HS-27A (cell line): ENCODE measurements at places on chromosomes 7 and 10.

DNA sequence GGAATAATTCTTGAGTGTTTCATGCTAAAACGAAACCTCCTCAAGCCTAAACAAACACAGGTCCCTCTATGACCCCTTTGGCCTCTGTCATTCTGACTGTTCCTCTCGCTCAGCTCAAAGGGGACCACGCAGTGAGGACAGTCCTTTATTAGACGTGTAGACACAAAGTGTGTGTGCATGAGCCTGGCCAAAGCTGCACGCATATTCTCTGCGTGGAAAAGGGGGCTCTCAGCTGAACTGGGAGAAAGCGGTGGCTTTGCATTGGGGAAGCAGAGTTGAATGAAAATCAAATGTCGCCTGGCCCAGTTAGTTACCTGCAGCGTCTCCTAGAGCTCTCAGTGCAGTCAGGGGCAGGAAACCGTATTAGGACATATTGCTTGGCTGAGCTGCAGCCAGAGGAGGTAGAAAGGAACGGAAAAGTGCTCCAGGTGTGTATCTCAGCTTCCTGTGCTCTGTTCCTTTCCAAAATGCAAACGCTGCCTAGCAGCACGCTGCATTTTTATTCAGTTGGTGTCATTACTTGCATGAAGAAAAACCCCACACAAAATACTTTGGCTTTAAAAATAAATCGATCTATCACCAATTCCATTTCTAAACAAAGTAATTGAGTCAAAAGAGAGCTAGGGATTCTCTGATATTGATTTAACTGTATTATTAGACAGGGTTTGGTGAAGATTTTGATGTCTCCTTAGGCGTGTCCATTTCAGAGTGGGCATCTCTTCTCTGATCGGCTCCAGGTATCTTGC is 4.9 kb downstream of the GATA3 start:
- no peak for DNase-seq

- DNase-seq: no peak
Measured at GRCh38 chr10:78578929-78579328, 489.8 kb upstream of the ZMIZ1 start.

DNA sequence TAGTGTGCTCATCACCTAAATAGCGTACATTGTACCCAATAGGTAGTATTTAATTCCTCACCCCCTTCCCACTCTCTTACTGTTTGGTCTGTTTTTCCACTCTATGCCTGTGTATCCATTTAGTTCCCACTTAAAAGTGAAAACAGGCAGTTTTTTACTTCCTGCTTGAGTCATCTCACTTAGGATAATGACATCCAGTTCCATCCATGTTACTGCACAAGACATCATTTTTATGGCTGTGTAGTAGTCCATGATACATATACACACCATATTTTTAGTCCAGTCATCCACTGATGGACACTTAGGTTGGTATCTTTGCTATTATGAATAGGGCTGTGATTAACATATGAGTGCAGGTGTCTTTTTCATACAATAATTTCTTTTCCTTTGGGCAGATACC is 10.1 kb downstream of the STK17A start:
- DNase-seq: no peak

- DNase-seq: no peak
Measured at GRCh38 chr10:6045314-6045848, 16.8 kb downstream of the IL2RA start.

DNA sequence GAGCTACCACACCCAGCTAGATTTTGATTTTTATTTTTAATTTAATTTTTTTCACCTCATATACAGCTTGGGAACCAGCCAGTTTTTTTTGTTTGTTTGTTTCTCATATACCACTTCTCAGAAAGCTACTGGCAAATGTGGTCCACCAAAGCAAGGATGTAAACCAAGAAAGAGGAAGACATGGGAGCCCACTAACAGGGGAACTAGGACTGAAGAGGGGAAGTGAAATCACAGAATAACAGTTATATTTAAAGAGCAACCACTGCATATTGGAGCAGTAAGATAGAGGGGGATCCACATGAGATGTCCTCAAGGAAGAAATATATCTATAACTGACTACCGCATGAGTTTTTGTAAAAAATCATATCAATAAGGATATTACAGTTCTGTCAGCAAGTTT is 10.5 kb downstream of the CPVL start:
- DNase-seq: no peak

DNA sequence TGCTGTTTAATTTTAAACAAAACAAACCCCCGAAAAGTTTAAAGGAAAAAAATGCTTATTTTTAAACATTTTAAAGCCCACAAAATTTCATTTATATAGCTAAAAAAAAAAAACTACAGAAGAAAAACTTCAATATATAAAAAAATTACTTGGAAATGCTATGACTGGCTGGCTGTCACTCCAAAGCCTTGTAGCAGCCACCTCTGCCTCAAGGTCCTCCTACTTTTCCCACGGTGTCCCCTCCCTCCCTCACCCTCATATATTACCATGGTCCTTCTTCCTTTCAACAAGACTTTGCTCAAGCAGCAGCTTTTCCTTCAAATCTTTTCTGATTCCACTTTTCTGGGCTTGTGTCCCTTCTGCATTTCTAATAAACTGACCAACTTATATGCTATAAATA is 122.0 kb downstream of the TPK1 start:
- no peak for DNase-seq

DNA sequence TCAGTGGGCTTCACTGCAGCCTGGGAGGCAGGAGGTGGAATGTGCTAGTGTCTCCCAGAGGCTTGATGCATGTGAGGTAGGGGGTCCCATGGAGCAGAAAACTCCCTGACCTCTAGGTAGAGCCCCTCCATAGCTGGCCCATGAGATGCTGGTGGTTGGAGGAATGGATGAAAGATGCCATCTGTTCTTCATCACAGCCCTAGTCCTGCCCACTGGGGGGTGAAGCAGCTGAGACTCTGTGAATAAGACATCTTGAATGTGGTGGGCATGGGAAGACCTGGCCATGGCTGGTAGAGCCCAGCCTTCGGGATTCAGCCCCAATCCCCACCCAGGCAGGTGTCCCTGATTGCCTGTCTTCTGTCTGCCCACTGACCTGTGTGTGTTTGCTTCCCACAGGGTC is 92.5 kb downstream of the COL13A1 start:
- DNase-seq: no peak

DNA sequence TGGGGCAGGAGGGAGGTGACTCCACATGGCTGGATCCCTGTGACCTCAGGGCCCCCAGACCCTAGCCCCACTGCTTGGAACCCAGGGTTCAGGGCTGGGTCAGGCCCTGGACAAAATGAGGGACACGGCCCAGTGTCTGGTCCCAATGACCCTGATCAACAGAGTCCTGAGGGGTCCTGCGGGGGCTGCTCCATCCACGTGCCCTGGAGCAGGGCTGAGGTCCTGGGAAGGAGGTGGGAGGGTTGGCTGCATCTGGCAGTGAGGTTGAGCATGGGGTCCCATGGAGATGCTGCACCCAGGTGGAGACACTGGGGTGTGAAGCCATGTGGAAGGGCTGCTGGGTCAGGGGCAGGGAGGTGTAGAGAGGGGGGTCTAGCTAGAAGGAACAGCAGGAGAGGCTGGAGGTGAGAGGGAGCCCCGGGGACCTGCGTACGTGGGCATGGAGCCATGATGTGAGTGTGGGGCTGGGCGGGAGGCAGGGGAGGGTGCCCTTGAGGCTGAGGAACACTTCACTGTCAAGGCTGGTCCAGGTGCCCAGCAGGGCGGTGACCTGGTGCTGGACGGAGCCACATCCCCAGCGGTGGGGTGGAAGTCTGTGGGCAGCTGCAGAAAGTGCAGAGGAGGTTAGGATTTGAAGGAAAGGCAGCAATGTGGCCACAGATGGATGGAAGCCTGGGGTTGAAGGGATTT is 604 bp downstream of the SCART1 start:
- DNase-seq: no peak

DNA sequence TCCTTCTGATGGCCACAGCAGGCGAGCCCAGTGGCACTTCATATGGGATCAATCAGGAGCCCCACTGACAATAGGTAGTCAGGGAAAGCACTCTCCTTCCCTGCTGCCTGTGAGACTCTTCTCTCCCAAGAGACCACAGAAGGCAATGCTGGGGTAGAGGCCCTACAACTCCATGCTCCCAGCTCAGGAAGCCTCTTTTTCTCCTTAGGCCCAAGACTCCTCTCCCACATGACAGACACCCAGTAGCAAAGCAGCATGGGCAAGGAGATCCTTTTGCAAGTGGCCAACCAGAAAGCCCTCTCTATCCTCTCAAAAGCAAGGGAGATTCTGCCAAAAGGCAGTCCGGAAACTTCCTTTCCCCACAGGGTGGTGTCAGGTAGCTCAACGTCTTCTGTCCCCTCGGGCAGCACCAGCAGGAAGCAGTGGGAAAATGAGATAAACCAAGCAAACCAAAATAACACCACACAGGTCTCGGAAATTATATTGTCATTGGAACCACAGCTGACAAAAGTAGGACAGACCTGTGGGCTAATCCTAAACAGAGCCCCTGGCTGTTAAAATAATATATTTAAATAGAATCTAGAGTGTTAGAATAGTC is 172.7 kb upstream of the GDF10 start:
- no peak for DNase-seq

DNA sequence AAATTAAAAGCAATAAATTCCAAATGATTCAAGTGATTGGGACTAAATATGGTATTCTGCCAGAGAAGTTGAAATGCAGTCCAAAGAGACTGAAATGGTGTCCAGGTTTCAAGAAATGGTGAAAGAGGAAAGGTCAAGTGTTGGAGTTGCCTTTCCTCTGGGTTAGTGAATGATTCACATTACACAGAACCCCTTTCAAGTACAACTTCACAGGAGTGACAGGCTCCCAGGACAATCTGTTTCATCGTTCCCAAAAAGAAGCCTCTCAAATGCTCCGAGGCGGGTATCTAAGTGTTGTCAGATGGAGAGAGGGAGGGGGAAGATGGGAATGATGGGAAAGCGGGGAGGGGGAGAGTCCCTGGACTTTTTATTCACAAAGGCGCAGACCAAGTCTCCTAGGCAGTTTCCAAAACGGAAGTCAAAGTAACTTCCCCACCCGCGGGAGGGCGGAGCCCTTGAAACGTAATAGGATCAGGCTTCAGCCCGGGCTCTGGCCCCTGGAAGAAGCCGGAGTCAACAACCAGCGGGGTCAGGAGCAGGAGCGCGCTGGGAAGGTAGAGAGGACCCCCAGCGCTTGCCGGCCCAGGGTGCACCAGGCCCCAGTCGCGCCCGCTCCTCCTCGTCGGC is 754 bp downstream of the SLC25A13 start:
- DNase-seq: peak; percentile 48

- DNase-seq: no peak
Measured at GRCh38 chr7:84900215-84900614, 286.6 kb downstream of the SEMA3D start.

DNA sequence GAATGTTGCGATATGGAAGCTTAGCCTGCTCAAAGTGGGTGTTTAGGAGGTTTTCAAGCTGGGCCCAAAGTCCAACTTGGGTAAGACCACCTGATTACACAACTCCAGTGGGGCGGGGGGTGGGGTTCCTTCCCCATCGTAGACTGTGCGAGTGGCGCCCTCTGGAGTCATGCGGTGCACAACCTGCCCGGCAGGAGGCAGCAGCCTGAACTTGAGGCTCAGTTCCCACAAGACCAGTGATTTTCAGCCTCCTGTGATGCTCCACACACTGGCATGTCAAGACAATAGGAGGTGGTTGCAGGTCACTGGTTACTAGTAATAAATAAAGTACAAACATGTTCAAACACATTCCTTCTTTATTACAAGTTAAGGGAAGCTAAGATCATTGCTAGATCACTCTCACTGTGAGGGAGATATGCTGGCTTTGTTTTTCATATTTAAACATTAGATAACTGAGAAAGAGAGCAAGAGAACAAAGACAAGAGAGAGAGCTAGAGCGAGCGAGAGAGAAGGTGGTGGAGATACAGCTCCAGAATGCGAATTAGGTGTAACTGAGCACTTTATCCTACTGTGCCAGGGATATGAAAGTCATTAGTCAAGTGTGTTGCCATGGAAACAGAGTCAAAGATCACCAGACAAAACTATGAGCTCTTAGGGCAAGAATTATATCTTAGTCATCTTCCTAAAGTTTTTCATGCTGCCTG is 97.4 kb upstream of the BMPER start:
- DNase-seq: peak; percentile 71

DNA sequence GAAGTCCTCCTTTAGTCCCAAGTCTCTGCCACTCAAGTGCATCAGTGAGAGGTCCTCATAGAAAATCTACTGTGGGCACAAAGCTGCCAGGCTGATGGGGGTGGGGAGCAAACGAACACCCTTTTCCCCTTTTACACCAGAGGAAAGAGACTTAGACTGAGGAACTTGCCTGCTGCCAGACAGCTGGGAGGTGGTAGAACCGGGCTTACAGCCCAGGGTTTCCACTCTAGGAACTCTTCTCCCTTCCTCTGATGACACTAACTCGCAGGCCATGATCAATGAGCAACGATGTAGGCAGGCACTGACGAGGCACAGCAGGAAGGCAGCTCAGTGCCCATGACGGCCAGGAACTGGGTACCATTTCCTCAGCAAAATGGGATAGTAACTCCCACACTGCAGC is 11.0 kb upstream of the SH2D4B start:
- DNase-seq: no peak

GRCh38 chr10:94353336-94353735 is 9.4 kb downstream of the NOC3L start:
- no peak for DNase-seq

DNA sequence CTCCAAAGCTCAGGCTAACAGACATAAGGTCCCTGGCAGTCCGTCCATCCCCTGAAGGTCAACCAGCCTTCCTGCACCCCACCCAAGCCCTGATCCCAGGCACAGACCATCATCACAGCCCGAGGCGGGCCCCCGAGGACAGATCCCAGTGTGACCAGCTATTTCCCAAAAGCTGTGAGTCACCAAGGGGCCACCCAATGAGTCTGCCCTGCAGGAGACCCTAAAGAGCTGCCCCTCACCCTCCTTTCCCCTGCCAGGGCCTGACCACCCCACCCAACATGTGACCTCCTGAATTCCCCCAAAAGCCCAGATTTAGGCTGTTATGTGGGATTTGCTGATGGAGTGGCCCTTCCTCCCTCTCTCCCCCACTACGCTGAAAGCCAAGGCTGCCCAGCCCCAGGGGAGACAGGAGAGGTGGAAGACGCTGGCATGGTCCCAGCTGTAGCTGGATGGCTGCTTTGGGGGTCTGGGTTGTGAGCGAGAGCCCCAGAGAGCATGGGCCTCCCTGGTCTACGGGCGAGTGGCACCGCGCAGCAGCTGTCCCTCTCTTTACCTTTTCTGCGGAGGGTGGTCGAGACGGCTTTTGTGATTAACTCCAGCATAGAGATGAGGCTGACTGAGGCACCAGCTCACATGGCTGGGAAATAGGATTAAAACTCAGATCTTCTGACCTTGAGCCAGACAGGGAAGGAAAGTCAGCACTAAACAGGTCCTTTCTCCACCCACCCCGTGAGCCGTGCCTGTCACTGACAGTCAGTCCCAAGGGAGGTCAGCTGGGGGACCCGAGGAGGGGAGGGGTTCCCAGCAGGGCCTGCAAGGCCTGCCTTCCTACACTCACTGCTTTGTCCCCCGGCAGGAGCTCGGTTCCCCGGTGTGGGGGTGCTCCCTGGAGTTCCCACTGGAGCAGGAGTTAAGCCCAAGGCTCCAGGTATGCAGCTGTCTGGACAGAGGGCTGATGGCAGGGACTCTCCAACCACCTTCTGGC is 16.7 kb downstream of the ELN start:
- no peak for DNase-seq

- DNase-seq: no peak
Measured at GRCh38 chr7:104723001-104723400, 291.0 kb upstream of the KMT2E start.

- DNase-seq: no peak
Measured at GRCh38 chr7:43533801-43534479, 49.0 kb upstream of the STK17A start.
